ENCODE measurements at places on chromosomes 1 and 21.

DNA sequence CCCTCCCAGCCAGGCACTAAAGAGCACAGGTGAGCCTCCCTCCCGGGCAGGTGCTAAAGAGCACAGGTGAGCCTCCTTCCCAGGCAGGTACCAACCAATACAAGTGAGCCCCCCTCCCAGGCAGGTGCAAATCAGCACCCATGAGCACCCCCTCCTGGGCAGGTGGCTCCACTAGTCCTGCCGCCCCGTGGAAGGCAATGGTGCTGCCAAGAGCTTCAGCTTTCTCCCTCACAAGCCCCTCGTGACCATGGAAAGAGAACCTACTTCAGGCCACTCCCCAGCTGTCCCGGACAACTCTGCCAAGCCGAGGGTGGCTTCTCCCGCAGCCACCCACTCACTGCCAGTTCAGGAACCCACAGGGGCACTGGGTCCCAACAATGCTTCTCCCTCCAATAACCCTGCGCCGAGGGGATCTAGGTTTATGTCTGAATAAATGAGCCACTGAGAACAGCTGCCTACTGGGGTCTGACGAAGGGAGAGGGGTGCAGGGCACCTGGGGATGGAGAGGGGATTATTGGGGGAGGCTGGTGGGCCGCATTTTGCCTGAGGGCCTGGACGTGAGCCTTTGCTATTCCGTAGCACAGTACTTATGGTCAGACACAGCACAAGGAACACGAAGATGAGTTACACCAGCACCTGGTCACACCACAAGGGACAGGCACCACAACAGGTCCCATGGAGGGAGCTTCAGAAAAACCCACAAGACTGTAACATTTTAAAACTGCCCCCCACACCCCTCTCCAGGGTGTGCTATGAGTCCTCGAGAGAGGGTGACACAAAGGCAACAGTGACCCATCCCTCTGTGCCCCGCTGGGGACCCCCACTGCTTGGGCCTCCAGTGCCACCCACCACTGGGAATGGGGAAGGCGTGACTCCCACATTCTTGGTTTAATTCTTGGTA lies 46.3 kb downstream of the PRDM15 start:
- H3K4me1 ChIP-seq = no peaks in the 10 kb centered on the region
- no peak overlapping the region for H3K27ac ChIP-seq
- no peak for DNase-seq
- H3K27me3 ChIP-seq = no peaks in the 10 kb centered on the region
- H3K36me3 ChIP-seq = no peaks in the 10 kb centered on the region

DNA sequence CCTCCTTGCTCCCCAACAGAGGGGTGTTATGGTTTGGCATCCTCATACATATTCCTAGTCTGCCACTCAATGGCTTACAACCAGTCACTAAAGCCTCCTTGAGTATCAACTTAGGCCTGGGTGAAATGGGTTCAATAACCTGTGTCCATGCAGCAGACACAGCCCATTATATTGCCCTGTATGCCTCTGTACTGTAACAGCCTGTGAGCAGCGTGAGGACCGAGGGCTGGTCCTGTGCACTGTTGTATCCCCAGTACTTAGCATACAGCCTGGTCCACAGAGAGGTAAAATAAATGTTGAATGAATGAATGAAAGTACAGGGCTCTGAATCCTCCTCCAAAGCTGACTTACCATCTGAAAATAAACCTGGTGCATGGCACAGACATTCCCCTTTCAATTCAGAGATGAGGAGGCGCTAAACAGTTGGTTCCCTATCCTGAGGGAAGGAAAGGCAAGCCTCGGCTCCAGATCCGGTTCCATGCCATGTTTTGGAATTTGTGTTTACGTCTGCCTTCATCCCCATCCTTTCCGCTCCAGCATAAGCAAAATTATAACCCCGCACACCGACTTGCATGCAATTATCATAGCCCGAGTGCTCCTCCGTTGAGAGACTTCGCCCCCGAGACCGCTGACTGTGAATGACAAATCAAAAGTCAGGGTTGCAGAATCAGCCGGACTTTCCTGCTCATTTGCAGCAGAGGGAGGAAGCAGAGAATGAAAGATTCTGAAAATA lies 45.0 kb upstream of the DNAJC6 start:
- no peaks in the 10 kb centered on the region for H3K36me3 ChIP-seq
- peaks cover 15% of the 10 kb centered on the region for H3K4me1 ChIP-seq
- peak; percentile 79 for DNase-seq
- peak overlapping the region; percentile 19 for H3K27ac ChIP-seq

DNA sequence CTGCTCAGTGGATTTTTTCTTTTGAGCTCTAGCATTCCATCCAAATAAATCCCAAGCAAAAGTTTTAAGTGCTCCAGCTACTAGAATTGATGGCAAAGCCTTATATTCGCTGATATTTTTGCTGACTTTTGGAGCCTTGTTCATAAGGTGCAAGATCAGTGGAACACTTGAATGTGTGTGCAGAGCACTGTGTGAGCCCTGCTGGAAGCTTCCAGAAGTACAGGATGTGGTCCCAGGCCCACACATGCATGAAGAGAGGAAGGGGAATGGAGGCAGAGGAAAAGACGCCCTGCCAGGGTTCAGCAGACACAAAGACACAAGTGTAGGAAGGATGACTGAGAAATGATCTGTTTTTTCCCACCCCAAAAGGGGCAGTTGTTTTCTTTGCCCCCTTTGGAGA lies 169.4 kb downstream of the KCNJ6 start:
- no peak overlapping the region for H3K4me3 ChIP-seq
- H3K36me3 ChIP-seq = no peaks in the 10 kb centered on the region
- DNase-seq = no peak
- no peaks in the 10 kb centered on the region for H3K27me3 ChIP-seq
- H3K4me1 ChIP-seq = peaks cover 14% of the 10 kb centered on the region

DNA sequence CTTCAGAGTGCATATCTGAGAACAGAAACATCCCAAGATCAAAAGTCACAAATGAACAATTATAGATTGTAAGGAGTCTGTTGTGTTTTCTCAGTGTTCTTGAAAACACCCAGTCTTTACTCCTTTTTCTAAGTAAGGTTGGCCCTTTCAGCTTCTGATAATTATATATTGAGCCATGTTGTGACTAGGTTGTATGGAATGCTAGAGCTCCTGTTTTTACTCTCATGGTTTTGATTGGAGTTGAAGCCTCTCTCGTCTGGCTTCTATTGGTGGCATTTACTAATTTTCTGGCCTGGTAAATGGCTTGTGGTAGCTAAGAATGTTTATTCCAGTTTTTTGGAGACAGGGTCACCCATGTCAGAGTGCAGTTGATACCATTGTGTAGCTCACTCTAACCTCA lies 84.7 kb downstream of the NDUFS5 start:
- H3K27me3 ChIP-seq = no peaks in the 10 kb centered on the region
- no peaks in the 10 kb centered on the region for H3K36me3 ChIP-seq
- H3K4me3 ChIP-seq = peak overlapping the region; percentile 28
- peak overlapping the region; percentile 95 for H3K27ac ChIP-seq

DNA sequence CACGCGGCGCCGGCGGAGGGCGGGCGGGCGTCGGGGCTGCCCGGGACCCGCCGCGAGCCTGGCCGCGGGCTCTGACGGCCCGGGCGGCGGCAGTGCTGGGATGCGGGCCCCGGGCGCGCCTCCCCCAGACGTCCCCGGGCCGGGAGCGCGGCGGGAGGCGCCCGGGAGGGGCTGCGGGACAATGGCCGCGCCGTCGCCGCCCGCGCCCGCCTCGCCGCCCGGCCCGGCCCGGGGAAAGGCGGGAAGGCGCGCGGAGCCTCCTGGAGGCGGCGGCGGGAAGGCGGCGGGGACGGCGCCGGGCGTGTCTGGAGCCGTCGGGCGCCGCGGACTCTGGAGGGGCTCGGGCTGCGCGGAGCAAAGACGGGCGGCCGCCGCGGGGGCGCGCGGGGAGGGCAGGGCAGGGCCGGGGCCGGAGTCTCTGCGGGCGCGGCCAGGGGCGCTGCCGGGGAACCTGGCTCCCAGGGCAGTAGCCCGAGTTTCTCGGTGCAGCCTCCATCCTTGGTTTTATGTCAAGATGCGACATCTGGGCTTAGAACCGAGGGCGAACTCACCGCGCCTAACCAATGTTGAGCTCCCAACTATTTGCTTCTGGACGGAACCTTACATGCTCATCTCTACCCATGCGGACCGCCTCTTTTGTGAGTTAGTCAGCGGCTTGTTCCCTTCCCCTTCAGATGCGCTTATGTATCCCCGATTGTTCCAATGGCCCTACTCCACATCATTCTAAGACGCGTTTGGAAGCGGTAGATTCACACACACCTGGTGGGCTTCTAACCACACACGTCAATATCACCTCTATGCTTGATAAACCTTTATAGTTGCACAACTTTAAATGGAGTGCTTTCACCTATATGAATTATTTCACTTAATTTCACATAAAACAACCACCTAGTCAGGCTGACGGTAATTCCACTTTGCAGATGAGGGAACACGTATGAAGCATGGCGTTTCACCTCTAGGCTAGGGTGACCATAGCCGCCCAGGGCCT lies 651 bp downstream of the ZBTB8A start:
- no peaks in the 10 kb centered on the region for H3K27me3 ChIP-seq
- peak overlapping the region; percentile 58 for H3K27ac ChIP-seq
- DNase-seq = peak; percentile 79
- H3K36me3 ChIP-seq = no peaks in the 10 kb centered on the region
- H3K4me1 ChIP-seq = peaks cover 5% of the 10 kb centered on the region
- H3K4me3 ChIP-seq = peak overlapping the region; percentile 79

- no peak overlapping the region for H3K27ac ChIP-seq
- H3K4me1 ChIP-seq = no peaks in the 10 kb centered on the region
- H3K36me3 ChIP-seq = no peaks in the 10 kb centered on the region
- no peak overlapping the region for H3K4me3 ChIP-seq
- H3K27me3 ChIP-seq = peaks cover 14% of the 10 kb centered on the region
These were observed 53.2 kb downstream of the PRKCZ start for GRCh38 chr1:2103266-2103900.

DNA sequence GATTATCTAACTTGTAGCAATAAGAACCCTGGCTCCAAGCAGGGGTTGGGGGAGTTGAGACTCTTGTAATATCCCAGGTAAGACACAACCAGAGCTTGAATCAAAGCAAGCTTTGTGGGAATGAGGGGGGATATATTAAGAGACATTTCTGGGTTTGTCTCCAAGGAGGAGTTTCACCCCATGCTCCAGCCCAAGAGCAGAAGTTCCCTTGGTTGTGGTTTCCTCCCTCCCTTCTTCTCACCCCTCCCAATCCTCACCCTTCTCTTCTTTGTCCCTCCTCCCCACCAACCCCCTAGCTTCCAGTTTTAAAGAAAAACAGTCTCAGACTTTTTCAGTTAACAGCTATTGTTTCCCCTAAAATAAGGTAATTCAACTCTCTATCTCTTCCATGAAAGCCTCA lies 11.9 kb downstream of the TRAF3IP3 start:
- no peaks in the 10 kb centered on the region for H3K27me3 ChIP-seq
- H3K27ac ChIP-seq = no peak overlapping the region
- DNase-seq = no peak
- no peak overlapping the region for H3K4me3 ChIP-seq
